ENCODE measurements at places on chromosomes 13 and 19.

- no peak for DNase-seq
Measured at GRCh38 chr13:52459668-52460067, 4.4 kb downstream of the CKAP2 start.

GRCh38 chr19:33235996-33236350 lies 10.3 kb upstream of the SLC7A10 start:
- DNase-seq = no peak

DNA sequence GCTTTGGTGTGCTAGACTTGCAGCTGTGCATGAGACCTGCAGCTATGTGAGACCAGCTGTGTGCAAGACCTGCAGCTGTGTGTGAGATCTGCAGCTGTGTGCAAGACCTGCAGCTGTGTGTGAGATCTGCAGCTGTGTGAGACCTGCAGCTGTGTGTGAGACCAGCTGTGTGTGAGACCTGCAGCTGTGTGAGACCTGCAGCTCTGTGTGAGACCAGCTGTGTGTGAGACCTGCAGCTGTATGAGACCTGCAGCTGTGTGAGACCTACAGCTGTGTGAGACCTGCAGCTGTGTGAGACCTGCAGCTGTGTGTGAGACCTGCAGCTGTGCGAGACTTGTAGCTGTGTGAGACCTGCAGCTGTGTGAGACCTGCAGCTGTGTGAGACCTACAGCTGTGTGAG lies 6.7 kb upstream of the DCUN1D2 start:
- no peak for DNase-seq

DNA sequence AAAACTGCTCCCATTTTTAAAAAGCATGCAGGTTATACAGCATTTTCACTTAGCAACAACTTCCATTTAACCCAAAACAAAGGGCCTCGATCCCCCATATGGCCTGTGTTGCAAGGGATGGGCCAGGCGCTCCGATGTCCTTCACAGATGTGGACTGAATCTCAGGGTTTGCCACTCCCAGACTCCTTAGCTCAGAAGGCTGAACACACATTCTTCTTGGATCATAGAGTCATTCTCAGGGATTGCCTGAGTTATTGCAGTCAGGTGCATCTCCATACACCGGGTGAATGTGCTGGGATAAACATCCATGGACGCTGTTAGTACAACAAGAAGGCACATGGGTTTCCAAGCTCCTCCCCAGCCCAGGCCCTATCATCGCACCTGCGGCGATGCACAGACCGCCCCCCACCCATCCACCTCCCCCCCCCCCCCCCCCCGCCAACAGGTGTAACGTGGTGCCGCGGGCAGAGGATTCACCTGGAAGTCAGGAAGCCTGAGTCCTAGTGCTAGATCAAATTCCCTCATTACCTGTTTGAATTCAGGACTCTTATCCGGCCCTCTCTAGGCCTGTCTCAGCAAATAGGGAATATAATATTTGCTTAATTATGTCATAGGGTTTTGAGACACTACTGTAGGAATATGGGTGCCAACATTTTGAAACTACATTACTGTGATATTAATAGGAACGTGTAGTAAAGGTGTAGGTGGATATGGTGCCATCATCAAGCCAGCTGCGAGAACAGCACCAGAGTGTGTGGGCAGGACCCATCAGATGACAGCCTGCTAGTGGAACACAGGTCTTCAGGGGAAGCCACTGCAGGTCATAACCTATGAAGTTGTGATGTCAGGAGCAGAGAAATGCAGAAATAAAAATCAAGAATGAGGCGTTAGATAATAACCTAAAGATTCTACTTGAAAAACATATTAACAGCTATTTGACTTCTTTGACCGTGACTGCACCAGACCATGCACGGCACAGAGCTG lies 110.9 kb downstream of the SACS start:
- DNase-seq = no peak

DNA sequence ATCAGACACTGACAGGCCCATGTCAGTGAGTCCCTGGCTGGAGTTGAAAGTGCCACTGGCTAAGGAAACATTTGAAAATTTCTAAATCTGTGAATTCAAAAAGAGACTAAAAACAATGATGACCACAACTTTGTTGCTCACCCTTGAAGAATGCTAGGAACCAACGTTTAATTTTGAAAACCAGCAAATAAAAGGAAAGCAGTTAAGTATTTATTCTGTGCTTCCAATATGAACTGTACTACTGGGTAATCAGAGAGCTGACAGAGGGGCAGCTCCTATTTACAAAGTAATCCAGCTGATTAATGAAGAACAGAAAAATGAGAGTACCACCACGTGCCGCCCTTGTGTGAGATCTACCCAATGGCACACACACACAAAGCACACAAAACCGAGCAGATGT lies 44.7 kb upstream of the LATS2 start:
- DNase-seq = peak; percentile 81

DNA sequence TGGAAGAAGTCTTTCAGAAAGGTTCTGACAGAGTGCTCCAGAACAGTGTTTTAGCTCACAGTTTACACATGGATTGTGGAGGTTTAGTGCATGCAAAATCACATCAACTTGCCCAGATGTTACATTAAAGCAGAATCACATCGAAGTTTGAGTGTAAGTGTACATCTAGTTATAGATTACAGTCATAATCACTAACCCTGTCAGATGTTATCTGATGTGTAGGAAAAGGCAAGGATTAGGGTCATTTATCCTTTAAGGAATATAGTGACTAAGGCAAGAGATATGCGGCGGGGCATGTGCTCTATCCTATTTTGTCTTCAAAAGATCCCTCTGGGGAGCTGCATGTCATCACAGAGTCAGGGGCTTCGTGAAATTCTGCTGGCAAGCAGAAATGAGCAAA lies 66.9 kb downstream of the CYSLTR2 start:
- no peak for DNase-seq

DNA sequence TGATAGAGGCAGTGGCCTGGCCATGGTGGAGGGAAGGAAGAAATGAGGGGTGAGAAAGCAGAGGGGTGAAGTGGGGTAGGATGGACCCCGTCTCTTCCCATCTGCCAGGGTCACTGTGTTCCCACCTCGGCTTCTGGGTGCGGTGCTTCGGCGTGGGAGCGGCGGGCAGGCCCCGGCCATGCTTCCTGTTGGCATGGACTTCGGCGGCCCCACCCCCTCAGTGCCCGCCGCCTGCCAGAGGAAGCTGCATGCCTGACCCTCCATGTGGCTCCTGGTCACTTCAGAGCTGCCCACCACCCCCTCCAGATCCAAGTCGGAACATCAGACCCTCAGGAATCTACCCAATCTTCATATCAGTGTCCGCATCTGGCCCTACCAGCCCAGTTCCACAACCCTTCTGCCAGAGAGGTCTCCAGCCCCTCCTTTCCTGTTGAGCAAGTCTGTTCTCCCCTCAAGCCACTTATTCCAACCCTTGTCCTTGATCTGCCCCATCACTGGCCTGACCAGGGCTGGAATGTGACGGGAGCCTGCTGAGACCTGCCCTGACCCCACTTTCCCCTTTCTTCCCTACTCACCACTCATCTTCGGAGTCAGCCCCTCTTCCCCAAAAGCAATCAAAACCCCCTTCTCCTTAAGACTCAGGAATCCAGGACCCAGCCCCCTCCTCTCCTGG lies 1.5 kb downstream of the KCNN4 start:
- DNase-seq = no peak

- DNase-seq = no peak
Measured at GRCh38 chr13:99385940-99386339, 78.7 kb upstream of the GPR183 start.

GRCh38 chr13:88896466-88896865 lies 1225.3 kb downstream of the SLITRK5 start:
- no peak for DNase-seq

- peak; percentile 29 for DNase-seq
Measured at GRCh38 chr19:40191836-40192646, 815 bp downstream of the MAP3K10 start.

GRCh38 chr13:113110852-113111315 lies 5.3 kb downstream of the F7 start:
- DNase-seq = no peak

GRCh38 chr13:98508685-98509084 lies 68.2 kb downstream of the STK24 start:
- DNase-seq = peak; percentile 41

GRCh38 chr13:83414393-83414792 lies 467.9 kb downstream of the SLITRK1 start:
- no peak for DNase-seq

GRCh38 chr19:8654591-8655339 lies 24.3 kb downstream of the NFILZ start:
- peak; percentile 71 for DNase-seq

DNA sequence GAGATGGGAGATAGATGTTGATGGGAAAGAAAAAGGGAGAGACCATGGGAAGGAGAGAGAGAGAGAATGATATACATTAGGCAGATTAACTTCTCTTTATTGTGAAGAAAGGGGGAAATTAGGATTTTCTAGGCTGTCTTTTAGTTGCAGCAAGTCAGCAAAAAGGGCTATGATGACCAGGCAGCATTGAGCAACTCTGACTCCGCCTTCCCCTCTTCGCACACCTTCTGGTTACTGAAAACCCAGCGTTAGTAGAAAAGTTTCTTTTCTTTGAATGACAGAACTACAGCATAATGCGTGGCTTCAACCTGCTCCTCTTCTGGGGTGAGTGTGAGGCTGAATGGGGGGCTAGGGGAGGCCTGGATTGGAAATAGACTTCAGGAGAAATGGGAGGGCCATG lies at the start of gene ADGRE1:
ADGRE1 (plus strand) TSS at position 264 of the 400 bp plus-strand sequence; CDS start at position 294, 30 bp downstream.
- DNase-seq = no peak

GRCh38 chr13:91331047-91331915 lies 16.2 kb upstream of the MIR17HG start:
- no peak for DNase-seq

DNA sequence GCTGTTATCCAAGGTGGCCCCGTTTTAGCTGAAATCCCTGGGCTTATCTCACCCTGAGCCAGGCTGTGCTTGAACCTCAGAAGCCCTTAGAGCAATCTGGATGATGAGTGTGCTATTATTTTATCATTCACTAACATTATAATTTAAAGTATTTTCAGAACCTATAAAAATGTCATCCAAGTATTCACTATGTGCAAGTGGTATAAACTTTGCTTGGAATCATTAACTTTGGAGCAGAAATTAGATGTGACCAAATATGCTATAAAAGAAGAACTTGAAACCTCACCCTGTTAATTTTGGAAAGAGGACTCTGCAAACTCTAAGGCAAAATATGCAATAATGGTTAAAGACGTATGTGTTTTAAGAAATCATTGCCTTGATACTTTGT lies 147.5 kb downstream of the USP12 start:
- no peak for DNase-seq

- no peak for DNase-seq
Measured at GRCh38 chr13:112182846-112183531, 116.0 kb downstream of the SOX1 start.

GRCh38 chr13:113064534-113065405 lies 40.8 kb upstream of the F7 start:
- DNase-seq = peak; percentile 69

DNA sequence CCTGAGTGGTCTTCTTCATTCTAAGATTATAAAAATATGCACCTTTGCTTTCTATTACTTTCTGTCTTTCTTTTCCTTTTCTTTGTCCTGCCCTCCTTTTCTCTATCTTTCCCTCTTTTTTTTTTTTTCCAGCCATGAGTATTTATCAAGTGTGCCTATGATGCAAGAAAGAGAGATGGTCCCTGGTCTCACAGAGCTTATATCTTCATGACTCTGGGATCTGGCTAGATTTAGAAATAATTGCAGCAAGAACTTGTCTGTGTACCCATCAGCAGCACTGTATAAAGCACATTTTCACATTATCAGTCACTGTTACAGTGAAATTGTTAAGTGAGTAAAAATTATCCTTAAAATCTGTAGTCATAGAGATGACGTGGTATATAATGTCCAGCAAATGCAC lies 31.6 kb upstream of the GAS6 start:
- DNase-seq = no peak

DNA sequence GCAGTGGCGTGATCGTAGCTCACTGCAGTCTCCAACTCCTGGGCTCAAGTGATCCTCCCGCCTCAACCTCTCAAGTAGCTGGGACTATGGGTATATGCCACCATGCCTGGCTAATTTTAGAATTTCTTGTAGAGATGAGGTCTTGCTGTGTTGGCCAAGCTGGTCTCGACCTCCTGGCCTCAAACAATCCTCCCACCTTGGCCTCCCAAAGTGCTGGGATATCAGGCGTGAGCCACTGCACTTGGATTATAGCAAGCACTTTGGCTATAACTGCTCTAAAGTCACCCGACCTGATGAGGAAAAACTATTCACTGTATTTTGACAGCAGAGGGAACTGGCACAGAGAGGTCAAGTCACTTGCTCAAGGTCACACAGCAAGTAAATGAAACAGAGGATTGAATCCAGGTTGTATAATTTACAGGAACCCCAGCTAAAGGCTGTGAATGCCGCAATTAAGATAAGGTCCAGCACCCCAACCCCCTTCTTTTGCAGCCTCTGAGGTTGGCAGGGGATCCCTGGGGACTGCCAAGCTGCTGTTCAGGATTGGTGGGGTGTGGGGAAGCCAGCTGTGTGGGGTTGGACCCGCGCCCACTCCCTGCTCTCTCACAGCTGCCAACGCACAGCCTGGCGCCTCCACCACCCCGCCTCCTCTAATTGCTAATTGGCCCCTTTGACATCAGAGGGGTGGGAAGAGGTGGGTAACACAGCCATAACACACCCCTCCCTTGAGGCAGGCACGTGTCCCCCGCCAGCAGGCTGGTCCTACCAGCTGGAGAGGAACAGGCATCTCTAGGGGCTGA lies 6.0 kb downstream of the TMIGD2 start:
- DNase-seq = no peak

GRCh38 chr13:78786459-78786858 lies 127.5 kb upstream of the OBI1 start:
- no peak for DNase-seq

DNA sequence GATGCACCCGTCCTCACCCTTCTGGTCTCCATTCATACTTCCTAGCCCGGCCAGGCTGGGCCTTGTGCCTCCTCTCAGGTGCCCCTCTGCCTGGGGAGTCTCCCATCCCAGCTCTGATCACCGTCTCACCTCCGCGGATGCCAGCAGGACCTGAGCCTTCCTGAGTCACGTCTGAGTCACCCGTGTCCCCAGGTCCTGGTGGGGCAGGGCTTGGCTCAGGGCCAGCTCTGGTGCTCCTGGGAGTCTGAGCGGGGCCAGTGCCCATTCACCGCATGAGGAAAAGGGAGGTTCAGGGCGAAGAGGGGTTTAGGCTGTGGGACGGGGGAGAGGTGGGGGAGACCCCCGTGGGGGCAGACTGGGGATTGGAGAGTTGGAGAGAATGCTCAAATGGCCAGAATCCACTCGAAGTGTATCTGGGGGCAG lies 593 bp downstream of the ATP8B3 start:
- peak; percentile 71 for DNase-seq

DNA sequence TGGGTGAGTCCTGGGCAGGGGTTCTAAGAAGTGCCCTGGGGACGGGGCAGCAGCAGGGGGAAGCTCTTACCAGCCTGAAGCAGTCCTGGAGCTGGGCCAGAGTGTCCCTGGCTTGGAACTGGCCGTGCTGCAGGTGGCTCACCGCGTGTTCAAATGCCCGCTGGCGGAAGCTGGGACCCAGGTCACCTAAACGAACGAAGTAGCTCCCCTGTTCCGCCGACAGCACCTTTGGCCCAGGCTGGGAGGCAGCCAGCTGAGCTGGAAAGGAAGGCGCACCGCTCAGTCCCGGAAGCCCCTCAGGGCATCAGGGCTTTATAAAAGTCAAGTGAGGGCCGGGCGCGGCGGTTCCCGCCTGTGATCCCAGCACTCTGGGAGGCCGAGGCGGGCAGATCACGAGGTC lies 9.6 kb downstream of the PLIN4 start:
- DNase-seq = no peak

Data from AG08395 (cell line).